Immature natural killer cell (primary cell): ENCODE measurements at places on chromosomes 3 and 15.

DNA sequence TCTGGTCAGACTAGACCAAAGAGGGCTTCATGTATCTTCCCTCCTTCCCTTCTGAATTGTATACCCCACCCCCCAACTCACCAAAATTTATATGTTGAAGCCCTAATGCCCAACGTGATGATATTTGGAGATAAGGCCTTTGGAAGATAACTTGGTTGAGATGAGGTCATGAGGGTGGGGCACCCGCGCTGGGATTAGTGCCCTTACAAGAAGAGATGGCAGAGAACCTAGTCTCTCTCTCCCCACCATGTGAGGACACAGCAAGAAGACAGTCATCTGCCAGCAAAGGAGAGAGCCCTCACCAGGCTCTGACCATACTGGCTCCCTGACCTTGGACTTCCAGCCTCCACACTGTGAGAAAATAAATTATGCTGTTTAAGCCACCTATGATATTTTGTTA lies 13.5 kb downstream of the PLCD1 start:
- H3K27ac ChIP-seq: no peak overlapping the region
- H3K36me3 ChIP-seq: peaks cover 35% of the 10 kb centered on the region
- H3K4me1 ChIP-seq: peaks cover 1% of the 10 kb centered on the region
- no peak for DNase-seq
- H3K4me3 ChIP-seq: no peak overlapping the region
- H3K27me3 ChIP-seq: peaks cover 4% of the 10 kb centered on the region

DNA sequence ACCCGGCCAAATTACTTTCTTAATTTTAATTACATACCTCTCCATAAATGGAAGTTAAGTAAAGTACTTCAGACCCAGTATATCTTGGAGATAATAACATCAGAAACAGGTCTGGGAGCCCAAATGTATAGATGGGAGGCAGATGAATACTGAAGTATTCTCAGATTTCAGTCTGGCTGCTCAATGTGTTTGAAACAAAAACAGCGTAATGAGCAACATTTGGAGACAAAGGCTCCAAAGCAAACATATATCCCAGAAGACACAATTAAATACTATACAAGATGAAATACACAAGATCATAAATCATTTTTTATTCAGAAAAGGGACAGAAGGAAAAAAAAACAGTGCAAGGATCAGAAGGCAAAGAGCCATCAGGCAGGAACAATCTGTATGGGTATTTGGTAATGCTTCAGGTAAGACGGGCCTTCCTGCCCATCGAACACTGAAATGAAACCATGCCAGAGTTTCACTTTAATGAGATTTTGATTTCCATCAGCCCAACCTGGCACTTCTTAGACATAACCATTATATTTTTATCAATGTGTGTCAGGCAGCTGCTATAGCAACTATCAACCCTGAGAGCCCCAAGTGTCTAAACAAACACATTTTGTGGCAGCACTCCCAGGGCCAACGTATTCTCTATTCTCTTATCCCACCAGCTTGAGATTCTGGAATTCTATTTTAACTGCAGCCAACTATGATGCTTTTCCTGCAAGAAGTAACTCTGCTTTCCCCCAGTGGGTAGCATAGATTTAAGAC lies 210.8 kb downstream of the STT3B start:
- H3K27ac ChIP-seq: no peak overlapping the region
- H3K36me3 ChIP-seq: no peaks in the 10 kb centered on the region
- H3K4me1 ChIP-seq: no peaks in the 10 kb centered on the region
- no peak for DNase-seq
- peaks cover 5% of the 10 kb centered on the region for H3K27me3 ChIP-seq
- H3K4me3 ChIP-seq: no peak overlapping the region

GRCh38 chr3:194075088-194075615 lies 60.8 kb upstream of the HES1 start:
- H3K27ac ChIP-seq: no peak overlapping the region
- H3K27me3 ChIP-seq: peaks cover 14% of the 10 kb centered on the region
- DNase-seq: no peak
- peaks cover 9% of the 10 kb centered on the region for H3K4me1 ChIP-seq

- no peaks in the 10 kb centered on the region for H3K27me3 ChIP-seq
- peaks cover 26% of the 10 kb centered on the region for H3K4me1 ChIP-seq
- H3K4me3 ChIP-seq: no peak overlapping the region
- DNase-seq: no peak
- no peak overlapping the region for H3K27ac ChIP-seq
- no peaks in the 10 kb centered on the region for H3K36me3 ChIP-seq
These were observed 52.6 kb upstream of the AKAP13 start for GRCh38 chr15:85327820-85328219.

DNA sequence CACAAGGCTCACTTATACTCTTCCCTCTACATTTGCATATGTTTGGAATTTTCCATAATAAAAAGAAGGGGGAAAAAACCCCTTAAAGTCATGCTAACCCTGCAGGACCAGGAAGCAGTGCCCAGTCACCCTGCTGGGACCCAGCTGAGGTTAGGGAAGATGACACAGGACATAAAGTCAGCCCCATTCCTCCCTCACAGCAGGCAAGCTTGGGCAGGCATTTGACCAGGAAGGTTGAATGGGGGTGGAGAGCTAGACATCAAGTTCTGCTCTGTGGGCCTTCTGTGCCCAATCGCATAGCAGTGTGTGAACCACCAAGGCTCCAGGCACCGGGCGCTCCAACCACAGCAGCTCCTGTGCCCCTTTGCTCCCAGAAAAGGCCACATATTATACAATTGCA lies 7.1 kb upstream of the HDAC11 start:
- H3K4me3 ChIP-seq: no peak overlapping the region
- H3K4me1 ChIP-seq: peaks cover under 1% of the 10 kb centered on the region
- no peak for DNase-seq
- no peak overlapping the region for H3K27ac ChIP-seq
- peaks cover 3% of the 10 kb centered on the region for H3K27me3 ChIP-seq

DNA sequence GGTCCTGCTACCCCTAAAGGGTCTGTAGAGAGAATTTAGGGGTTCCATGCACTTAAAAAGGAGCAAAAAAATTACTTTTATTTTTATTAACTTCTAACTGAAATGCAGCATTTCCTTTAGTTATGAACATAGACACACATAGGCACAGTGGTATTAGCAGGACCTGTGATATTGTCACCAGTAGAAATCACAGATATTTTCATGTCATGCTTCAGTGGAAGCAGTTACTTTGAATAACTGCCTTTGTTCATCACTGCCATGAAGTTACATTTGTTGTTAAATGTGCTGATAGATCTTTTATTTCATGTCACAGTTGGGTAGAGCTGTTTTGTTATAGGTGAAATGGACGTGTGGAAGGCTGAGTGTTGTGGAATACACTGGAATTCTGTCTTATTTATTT lies 37.4 kb downstream of the TRAK1 start:
- H3K27ac ChIP-seq: no peak overlapping the region
- peaks cover 2% of the 10 kb centered on the region for H3K4me1 ChIP-seq
- H3K36me3 ChIP-seq: peaks cover 7% of the 10 kb centered on the region
- H3K4me3 ChIP-seq: no peak overlapping the region
- no peaks in the 10 kb centered on the region for H3K27me3 ChIP-seq

DNA sequence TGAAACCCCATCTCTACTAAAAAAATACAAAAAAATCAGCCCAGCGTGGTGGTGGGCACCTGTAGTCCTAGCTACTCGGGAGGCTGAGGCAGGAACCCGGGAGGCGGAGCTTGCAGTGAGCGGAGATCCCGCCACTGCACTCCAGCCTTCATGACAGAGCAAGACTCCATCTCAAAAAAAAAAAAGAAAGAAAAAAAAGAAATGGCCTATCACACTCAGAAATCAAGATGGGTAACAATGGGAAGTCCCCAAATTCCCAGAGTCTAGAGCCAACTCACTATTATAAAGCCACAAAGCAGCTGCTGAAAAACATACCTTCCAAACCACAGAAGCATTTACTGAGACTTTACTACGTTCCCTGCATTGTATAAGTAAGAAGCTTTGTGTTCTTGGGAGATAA lies 7.5 kb downstream of the HDGFL3 start:
- H3K4me1 ChIP-seq: peaks cover 18% of the 10 kb centered on the region
- no peak for DNase-seq
- H3K27ac ChIP-seq: no peak overlapping the region
- H3K4me3 ChIP-seq: peak overlapping the region; percentile 16
- no peaks in the 10 kb centered on the region for H3K27me3 ChIP-seq
- no peaks in the 10 kb centered on the region for H3K36me3 ChIP-seq

DNA sequence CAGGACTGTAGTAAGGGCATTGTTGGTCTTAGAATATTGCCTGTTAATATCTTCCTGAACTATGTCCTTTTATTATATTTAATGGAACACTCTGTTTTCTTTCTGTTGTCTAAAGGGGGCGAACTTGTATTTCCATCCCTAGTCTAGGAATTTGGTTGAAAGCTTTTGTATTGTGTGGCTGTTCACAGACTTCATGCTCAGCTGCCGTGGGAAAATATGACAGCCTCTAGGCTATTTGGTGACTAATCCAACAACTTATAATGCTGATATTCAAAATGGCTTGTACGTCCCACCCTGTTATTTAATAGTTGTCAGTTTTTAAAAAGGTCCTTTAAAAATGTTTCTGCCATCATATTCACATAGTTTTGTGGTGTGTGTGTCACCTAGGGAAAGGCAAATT lies 202.6 kb downstream of the KLHL25 start:
- DNase-seq: no peak
- no peaks in the 10 kb centered on the region for H3K27me3 ChIP-seq
- no peak overlapping the region for H3K27ac ChIP-seq
- H3K4me1 ChIP-seq: peaks cover 75% of the 10 kb centered on the region

DNA sequence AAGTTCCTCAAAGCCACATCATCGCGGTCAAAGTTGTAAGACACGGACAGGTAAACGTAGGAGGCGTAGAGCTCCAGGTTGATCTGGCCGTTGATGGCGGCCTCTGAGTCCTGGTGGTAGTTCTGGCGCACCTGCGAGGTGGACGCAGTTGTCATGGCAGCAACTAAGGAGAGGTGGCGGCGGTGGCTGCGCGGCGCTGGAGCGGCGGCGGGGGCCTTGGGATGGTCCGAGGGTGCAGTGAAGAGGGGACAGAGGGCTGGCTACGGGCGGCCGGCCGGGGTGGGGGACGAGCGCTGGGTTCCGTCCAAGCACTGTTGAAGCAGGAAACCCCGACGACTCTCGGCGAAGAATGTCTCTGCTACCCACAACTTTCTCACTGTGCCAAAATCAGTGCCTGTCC lies 38.9 kb downstream of the RAB7A start:
- peaks cover 4% of the 10 kb centered on the region for H3K36me3 ChIP-seq
- DNase-seq: no peak
- H3K27ac ChIP-seq: peak overlapping the region; percentile 88
- peak overlapping the region; percentile 63 for H3K4me3 ChIP-seq

- H3K27ac ChIP-seq: no peak overlapping the region
- peaks cover 5% of the 10 kb centered on the region for H3K27me3 ChIP-seq
- no peak overlapping the region for H3K4me3 ChIP-seq
- peaks cover 9% of the 10 kb centered on the region for H3K4me1 ChIP-seq
- no peak for DNase-seq
These were observed 193.4 kb upstream of the UBE2E1 start for GRCh38 chr3:23612296-23612891.

DNA sequence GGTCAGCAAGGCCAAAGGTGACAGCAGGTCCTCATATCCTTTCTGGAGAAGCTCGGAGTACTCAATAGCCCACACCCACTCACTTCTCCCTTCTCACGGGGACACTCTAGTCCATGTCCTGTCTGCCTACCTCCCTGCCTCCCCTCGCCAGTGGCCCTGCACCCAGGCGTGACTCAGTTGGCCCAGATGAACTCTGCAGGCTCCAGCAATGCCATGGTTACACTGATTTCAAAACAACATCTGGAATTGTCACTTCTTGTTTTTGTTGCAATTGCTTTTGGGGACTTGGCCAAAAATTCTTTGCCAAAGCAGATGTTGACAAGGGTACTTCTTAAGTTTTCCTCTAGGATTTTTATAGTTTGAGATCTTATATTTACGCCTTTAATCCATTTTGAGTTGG lies 13.0 kb downstream of the IL16 start:
- no peaks in the 10 kb centered on the region for H3K4me1 ChIP-seq
- H3K27ac ChIP-seq: no peak overlapping the region
- peaks cover 16% of the 10 kb centered on the region for H3K27me3 ChIP-seq
- peaks cover 3% of the 10 kb centered on the region for H3K36me3 ChIP-seq
- H3K4me3 ChIP-seq: no peak overlapping the region

DNA sequence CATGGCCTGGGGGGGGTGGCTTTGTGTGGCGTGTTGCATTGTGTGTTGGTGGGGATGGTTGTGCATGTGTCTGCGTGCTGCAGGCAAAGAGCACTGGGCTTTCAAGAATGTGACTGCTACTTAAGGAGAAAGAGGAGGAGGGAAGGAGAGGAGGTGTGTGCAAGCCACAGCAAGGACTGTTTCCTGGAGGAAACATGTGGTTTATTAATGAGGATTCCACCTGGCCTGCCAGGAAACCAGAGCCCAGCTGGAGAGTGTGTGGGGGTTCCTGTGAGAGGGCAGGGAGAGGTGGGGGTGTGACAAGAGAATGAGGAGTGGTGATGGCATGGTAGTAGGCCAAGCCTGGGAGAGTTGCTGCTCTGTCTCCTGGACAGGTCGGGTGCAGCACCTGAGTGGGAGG lies 258.1 kb upstream of the ROPN1 start:
- DNase-seq: no peak
- H3K4me3 ChIP-seq: no peak overlapping the region
- no peaks in the 10 kb centered on the region for H3K36me3 ChIP-seq

DNA sequence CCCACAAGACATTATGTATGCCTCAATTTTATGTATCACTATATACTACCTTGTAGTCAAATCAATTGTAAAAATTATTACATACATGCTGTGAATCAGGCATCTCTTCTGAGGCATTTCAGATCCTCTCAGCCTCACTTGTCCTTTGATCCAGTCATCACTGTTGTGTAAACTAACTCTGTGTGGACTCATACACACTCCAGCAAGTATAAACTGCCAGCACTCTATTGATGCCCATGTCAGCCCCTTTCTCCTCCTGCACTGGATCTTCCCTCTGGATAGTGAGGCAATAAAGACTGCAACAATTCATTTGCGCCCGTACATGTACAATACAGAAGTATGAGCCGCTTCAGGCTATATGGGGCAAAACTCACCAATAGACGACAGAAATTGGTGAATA lies 364.7 kb upstream of the TGFBR2 start:
- DNase-seq: no peak
- no peaks in the 10 kb centered on the region for H3K36me3 ChIP-seq
- H3K4me3 ChIP-seq: no peak overlapping the region
- no peaks in the 10 kb centered on the region for H3K4me1 ChIP-seq
- H3K27me3 ChIP-seq: peaks cover 1% of the 10 kb centered on the region

GRCh38 chr15:85581495-85581894 lies 201.1 kb downstream of the AKAP13 start:
- peaks cover 9% of the 10 kb centered on the region for H3K27me3 ChIP-seq
- peak overlapping the region; percentile 95 for H3K27ac ChIP-seq
- peak; percentile 65 for DNase-seq
- peaks cover 77% of the 10 kb centered on the region for H3K4me1 ChIP-seq
- peak overlapping the region; percentile 93 for H3K4me3 ChIP-seq
- peaks cover 5% of the 10 kb centered on the region for H3K36me3 ChIP-seq

DNA sequence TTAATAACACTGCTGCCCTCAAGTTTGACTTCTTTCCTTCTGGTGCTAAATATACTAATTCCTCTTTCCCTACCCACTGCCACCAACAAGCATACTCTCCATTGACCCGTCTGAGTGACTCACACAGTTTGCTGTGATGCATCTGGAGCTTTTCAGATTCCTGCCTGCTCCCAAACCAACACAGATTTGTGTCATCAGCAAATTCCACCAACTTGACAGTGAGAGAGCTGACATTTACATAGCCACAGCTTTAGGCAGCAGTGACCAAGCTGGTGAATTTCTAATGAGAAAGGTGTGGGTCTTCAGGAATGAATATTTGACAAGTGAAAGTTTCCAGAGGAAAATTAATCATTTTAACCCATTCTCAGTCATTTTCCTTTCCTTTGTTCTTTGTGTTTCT lies 96.5 kb upstream of the PRICKLE2 start:
- H3K4me1 ChIP-seq: no peaks in the 10 kb centered on the region
- H3K27ac ChIP-seq: no peak overlapping the region
- no peaks in the 10 kb centered on the region for H3K36me3 ChIP-seq
- no peaks in the 10 kb centered on the region for H3K27me3 ChIP-seq
